ENCODE measurements at places on chromosomes 13 and 19. TPM values are rescaled to one million over a fixed set of nuclear protein-coding genes. Genes with fewer than 3 reads are reported as not detected.
A peak's percentile ranks its signal among the peaks of the same experiment; 100 is the strongest.

DNA sequence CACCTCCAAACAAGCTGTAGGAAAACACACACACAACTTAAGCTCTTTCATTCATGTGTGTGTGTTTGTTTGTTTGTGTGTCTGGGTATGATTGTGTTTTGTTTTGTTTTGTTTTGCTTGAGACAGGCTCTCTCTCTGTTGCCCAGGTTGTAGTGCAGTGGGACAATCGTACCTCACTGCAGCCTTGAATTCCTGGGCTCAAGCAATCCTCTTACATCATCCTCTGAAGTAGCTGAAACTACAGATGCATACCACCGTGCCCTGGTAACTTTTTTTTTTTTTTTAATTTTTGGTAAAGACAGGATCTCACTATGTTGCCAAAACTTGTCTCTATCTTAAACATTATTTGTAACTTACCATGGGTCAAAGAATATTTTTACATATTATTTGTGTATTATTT is 431.7 kb downstream of the SLITRK1 start:
- no peak for DNase-seq

Gene IL4I1
- 8.6 TPM for total RNA-seq

DNA sequence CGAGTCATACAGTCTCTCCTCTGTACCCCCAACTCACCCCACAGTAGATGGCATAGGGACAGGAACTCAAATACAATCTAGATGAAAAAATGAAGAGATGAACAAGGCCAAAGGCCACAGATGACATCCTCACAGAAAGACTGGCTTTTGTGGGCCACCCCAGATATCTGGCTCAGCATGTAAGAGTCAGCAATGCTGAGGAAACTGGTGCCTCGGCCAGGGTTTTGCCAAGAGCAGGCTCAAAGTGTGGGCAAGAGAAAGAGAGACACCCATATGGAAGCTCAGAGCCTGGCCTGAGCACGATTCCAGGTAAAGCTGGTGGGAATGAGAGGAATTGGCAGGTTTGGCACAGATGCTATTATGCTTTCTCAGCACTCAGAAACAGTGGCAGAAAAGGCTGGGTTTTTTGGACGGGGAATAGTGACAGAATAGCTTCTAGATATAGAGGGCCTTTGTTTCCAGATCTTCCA is 460.6 kb downstream of the FOXO1 start:
- no peak for DNase-seq

- no peak for DNase-seq
Measured at GRCh38 chr19:887072-887471, 5.9 kb downstream of the MED16 start.

GRCh38 chr13:40026174-40026585 is 370.7 kb downstream of the COG6 start:
- DNase-seq = peak; percentile 44

DNA sequence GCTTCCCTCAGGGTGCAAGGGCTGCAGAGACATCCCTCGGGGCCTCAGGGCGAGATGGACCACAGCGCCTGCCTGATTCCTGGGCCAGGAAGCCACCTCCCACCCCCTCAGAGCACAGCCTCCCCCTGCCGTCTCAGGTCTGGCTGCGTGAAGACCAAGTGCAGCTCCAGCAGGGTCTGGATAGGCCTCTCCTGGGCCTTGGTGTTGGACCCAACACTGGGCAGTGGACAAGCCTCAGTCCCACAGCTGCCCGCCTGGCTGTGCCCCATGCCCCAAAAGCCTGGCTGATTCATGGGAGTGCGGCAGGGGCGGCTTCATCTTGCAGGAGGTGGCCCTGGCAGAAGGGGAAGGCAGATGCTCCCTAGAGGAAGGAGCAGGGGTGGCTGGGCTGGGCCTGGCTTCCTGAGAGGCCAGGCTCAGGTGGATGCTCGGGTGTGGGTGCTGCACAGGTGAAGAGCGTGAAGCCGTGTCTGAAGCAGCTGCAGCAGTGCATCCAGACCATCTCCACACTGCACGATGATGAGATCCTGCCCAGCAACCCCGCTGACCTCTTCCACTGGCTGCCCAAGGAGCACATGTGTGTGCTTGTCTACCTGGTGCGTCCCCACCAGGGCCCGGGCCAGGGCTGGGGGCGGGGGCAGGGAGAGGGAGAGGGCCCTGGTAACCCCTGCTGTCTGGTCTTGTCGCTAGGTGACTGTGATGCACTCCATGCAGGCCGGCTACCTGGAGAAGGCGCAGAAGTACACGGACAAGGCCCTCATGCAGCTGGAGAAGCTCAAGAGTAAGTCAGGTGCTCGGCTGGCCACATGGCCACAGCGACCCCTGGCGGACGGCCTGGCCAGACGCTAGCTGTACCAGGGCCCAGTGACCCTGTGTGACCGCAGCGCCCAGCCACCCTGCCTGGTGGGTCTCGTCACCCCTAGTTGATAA is 21.7 kb downstream of the MAU2 start:
- no peak for DNase-seq

- no peak for DNase-seq
Measured at GRCh38 chr13:88288326-88288725, 617.2 kb downstream of the SLITRK5 start.

- DNase-seq = no peak
Measured at GRCh38 chr19:46992699-46993535, 26.7 kb upstream of the NPAS1 start.

Gene SNRPD2
- total RNA-seq = 711 TPM

Gene CGB3
- total RNA-seq = 0.14 TPM

DNA sequence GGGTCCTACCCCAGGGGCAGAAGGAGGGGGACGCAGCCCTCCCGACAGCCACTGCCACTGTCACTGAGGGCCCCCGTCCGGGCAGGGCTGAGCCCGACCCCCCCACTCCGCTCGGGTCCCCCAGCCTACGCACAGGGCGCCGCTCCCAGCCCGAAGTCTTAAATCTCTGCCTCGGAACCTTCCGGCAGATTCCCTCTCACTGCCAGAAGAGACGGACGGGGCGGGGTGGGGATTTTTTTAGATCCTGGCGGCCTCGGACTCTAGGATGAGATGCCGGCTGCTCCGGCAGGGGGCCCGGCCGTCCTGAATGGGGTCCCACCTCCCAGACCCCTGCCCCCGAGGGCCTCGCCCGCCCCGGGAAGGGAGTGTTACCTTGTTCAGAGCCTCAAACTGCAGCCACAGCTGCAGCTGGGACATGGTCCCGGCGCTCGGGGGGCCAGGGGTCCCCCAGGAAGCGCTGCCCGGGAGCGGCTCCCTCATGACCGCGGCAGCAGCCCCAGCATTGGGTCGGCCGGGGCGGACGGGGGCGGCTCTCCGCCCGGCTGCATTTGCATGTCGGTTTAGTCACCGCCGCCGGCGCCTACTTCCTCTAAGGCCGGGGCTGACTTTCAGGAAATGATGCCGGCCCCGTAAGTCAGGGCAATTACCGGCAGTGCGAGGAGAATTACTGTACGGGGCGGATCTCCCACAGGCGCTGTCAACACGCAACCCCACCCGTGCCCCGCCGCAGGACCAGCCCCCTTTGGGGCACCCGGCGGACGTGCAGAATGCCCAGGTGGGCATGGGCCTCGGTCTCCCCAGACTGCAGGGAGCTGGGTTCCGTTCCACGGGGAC is 28.1 kb downstream of the GPX4 start:
- DNase-seq = no peak

GRCh38 chr13:19185865-19186645 is 4.4 kb upstream of the TUBA3C start:
- no peak for DNase-seq

Gene SMAD9
- 0.52 TPM for total RNA-seq

Gene ELSPBP1
- total RNA-seq = 0.24 TPM

Gene CEACAM16
- total RNA-seq = 0.24 TPM

Gene CDADC1
- 4.9 TPM for total RNA-seq

DNA sequence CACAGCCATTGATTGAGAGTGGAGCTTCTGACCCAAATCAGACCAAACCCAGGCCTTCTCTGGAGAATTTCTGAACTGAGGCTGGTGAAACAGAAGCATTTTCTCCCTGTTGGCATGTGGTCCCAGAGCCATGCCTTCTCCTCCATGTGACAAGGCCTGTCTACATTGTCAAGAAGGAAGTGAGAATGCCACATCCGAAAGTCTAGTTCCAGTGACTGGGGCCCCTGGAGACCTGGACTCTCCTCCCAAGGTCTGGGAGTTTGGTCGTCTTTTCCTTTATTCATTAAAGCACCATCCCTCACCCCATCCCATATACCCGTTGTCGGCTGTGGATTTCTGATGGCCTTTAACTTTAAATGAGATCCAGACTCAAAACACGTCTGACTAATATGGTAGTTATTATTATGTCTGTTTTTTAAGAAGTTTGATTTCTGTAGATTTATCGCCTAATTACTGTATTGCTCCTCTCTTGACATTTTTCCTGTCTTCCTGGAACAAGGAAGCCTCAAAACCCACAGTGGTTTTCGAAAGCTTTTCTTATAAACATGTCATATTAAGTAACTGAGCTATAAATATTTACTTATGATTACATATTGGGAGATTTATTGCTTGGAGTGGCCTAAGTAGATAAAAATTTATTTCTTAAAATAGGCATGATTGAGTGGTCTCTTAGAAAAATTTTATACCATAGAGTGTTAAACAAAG is 128.3 kb upstream of the FRY start:
- DNase-seq = no peak

DNA sequence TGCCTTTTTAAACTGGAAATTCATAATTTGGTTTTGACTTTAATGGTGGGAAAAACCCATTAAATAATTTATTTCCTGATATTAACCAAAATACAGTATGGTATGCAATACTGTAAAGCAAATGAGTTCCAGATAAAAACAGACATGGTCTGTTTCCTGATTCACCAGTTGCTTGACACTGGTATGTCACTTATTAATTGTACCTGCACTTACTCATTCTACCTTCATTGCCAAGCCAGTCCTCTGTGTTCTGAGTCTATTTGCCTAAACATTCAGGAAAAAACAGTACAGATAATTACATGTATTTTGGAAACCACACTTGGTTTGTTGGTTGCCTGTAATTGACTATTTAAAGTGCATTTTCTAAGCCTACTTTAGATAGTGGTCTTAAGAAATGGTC is 159.3 kb downstream of the TNFRSF19 start:
- no peak for DNase-seq

DNA sequence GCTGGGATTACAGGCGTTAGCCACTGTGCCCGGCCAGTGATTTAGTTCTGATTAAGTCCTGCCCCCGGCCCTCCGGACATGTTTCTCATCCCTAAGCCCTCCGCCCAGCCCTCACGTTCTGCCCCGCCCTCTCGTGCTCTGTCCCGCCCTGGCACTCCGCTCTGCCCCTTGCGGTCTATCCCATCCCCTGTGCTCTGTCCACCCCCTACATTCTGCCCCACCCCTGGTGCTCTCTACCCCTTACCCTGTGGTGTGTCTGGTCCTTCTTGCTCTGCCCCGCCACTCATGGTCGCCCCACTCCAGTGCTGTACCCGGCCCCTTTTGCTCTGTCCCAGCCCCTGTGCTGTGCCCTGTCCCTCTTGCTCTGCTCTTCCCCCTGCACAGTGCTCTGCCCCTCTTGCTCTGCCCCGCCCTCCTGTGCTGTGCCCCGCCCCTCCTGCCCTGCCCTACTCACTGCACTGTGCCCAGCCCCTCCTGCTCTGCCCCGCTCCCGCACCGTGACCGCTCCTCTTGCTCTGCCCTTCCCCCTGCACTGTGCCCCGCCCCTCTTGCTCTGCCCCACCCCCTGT is 3.0 kb downstream of the GTPBP3 start:
- no peak for DNase-seq

DNA sequence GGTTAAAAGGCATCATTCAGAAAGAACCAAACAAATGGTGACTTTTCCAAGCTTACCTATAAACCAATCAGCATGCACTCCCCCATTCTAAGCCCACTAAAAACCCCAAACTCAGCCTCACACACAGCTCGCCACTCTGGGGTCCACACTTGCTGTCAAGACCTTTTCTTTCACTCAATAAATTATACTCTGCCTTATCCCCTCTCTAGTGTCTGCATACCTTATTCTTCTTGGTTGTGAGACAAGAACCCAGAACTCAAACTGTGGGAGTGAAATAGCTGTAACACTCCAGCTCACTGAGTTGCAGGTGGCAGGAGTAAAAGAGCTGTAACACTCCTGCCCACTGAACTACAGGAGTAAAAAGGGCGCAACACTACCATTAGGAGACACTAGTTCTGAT is 559.0 kb downstream of the TBC1D4 start:
- no peak for DNase-seq

Gene AKAP11
- total RNA-seq = 10.3 TPM

DNA sequence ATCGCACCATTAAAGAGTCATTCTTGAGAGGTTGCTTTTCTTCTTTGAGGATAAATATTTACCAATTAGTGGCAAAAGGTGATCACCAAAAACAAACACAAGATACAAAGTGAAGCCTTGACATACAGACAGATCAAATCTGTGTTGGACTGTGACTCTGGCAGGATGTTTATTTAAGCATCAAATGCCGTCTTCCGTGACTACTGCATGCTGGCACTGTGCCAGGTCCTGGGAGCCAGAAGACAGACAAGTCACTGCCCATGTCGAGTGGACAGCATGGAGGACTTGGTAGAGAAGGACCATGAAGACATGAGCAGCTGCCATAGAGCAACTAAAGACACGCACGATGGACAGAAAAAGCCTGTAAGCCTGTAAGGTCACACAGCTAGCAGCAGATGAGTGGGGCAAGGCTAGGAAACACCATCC is 92.8 kb upstream of the FARP1 start:
- no peak for DNase-seq

Data from thymus (tissue), 14 donors.